ENCODE measurements at places on chromosomes 2 and 18. TPM values are rescaled to one million over a fixed set of nuclear protein-coding genes. Genes with fewer than 3 reads are reported as not detected.

The TUBA4B gene
- not detected for total RNA-seq

The ANKRD62 gene
- total RNA-seq, result 0.10 TPM

The KDSR gene
- 54.7 TPM for total RNA-seq

The MERTK gene
- 2.4 TPM for total RNA-seq

The ALPG gene
- not detected for total RNA-seq

- DNase-seq, result no peak
Observed at GRCh38 chr2:74854401-74854800, 20.5 kb downstream of the HK2 start.

DNA sequence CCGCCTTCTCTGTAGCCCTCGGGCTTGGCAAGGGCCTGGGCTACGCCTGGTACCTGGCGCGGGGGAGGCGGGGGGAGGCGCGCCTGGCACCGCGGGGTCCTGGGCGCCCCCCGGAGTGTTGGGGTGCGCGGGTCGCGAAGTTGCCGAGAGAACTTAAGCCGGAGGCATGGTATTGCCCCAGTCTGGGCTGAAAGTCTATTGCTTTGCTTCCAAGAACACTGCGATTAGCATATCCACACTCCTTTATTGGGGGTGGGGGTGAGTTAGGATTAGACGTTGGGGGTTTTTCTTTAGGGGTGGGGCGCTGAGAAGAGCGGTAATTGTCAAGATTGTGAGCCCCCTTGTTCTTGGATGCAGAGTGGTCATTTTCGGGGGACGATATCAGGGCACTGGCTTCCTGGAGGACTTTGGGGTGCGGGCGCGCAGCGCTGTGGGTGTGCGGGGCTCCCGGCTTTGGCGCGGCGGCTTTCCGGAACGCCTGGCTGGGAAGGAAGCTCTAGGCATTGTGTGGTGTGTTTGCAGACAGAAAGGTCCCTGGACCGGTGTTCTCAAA lies 798 bp downstream of the TANC1 start:
- no peak for DNase-seq

DNA sequence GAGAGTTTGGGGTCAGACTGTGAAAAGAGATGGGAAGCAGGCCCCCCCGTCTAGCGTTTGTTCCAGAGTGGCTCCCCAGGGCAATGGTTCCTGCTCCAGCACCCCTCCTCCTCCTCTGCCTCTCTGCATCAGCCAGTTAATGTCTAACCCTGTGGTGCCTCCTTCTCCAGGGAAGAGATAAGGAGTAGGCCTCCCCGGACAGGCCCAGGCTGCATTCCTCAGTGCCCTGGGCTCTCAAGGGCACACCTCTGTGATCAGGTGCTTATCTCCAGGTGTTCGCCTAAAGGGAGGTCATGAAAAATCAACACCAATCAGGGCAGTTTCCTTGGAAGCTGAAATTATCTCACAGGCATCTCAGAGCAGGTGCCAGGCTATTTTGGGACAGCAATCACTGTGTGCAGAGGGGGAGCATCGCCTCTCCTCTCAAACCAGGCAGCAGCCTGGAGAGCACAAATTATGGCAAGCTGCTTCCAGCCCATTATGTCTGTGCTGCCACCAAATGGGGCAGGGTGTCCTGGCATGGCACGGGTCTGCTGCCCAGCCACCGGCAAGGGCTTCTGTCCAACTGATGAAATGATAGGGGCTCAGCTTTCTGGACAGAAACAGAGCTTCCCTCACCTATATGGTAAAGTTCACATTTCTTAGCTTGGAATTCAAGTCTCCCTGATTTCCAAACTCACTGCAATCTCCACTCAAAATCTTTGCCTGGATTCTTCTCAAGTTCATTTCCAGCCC lies 255.8 kb upstream of the SLC14A2 start:
- DNase-seq, result no peak

GRCh38 chr18:50879302-50880118 lies 592 bp downstream of the ME2 start:
- peak; percentile 47 for DNase-seq

DNA sequence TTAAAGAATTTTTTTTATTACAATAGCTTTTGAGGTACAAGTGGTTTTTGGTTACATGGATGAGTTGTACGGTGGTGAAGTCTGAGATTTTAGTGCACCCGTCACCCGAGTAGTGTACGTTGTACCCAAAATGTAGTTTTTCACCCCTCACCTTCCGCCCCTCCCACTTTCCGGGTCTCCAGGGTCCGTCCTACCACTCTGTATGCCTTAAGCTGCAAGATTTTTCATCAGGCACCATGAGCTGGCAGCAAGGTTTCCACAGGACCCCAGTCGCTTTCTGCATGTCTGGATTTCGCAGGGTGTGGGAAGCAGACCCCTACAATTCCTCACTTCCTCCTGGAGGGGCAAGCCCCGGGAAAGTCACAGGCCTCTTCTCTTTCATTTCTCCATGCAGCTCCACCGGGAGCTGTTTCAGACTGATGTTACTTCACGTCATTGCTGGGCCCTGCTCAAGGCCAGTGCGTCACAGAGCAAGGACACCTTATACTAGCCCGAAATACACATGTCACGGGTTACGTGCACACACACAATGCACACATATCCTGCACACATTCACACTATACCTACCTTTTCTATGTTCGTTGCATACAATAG lies 179.1 kb downstream of the ZFP36L2 start:
- no peak for DNase-seq

- DNase-seq, result no peak
Observed at GRCh38 chr2:148526509-148527346, 117.8 kb upstream of the EPC2 start.
